ENCODE measurements at places on chromosomes 6 and 20.

- DNase-seq, result peak; percentile 10
Measured at GRCh38 chr6:142746524-142746923, 198.5 kb downstream of the HIVEP2 start.

DNA sequence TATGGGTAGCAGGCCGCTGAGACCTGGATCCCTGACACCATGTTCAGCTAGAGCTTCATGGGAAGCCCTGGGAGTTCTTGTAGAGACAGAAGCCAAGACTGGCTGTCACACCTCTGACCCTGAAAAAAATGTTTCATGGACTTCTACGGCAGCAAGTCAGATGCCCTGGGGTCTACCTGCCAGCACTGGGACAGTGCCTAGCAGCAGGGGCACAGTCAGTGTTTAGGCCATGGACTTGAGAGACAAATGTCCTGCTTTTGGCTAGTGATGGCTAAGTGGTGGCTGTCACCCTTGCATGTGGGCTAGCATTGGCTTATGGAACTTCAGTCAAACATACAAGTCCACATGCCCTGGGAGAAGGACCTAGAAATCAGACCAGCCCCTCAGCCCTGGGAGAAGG lies 41.3 kb upstream of the SSTR4 start:
- DNase-seq, result no peak

DNA sequence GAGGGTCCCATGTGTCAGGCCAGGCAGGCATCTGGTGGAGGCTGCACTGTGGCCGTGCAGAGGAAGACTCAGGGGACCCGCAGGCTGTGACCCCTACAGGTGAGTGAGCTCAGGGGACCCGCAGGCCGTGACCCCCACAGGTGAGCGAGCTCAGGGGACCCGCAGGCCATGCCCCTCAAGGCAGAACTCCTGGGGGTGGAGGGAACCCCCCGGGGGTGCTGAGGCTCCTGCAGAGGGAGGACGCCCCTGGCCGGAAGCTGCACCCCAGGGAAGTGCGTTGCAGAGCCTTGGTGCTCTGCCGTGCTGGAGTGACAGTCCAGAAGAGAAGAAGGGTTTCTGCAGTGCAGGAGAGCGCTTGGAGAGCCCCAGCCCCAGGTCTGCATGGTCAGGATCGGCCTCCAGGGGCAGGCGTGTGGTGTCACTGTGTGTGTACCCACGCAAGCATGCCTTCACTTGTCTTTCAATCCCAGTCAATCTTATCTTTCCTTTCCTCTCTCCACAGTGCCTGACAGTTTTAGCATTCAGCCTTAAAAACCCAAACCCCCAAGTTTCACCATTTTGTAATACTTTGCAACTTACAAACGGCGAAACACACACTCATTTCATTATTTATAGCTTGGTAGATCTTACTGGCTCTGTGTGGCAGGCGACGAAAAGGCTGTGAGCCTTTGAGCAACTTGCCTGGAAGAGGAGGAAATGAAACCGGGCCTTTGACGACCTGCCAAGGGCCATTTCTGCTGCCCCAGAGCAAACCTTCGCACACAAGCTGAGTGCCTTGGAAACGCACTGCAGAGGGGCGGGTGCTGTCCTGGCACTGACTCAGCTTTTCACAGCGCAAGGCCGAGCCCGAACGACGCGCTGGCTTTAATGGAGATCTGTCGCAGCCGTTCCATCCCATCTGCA lies 101.4 kb upstream of the AGPAT4 start:
- no peak for DNase-seq

GRCh38 chr20:4099905-4100675 lies 84.7 kb upstream of the RNF24 start:
- no peak for DNase-seq

GRCh38 chr6:13624871-13625288 lies 9.7 kb downstream of the NOL7 start:
- no peak for DNase-seq

- DNase-seq, result no peak
Measured at GRCh38 chr6:28585335-28585734, 59.7 kb downstream of the GPX5 start.

Measured in stimulated activated CD8-positive, alpha-beta memory T cell treated with anti-CD3 and anti-CD28 coated beads, Interleukin-4, amount 100 ng/mL, for 1 hour (primary cell).